Substantia nigra (tissue), 51 donors: ENCODE measurements at places on chromosomes 6 and 20.

DNA sequence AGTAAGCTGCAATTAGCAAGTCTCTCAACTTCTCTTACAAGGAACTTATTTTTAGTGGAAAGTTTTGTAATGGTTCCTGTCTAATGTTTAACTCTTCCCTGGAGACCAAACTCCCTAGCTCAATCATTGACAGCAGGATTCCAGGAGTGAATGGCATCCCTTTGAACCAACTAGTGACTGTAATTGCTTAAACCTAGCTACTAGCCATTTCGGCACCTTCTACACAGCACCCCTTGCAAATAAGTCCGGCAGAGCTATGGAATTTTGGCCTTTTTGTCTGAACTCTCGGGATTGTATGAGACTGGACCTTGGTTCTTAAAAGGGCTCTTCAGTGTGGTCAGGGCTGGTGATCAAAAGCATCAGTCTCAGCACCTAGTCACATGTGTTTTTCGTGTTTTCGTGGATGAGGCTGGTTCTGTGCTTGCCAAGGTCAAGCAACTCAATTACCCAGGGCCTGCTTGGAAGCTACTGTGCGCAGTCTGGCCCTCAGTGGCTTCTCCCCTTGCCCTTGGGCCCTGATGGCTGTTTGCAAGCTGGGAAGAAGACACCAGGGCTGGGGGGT is 135.3 kb upstream of the NEDD9 start:
- no peak for DNase-seq

DNA sequence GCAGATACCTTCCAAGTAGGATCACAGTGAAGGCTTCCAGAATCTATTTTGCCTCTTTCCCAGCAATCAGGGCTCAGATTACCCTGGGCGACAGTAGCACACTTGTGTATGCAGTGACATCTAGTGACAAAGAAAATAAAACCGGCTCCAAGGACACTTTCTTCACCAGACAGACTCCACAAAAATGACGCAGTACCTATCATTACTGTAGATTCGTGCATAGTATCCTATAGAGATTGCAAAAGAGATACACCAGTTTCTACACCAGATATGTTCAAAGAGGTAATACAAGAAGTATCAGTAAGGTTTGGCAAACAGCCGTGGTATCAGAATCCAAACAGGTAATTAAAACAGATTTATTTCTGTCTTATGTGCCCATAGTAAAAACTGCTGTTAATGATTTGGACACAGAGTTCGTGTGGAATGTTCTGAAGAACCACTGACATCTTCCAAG is 600.4 kb upstream of the JAG1 start:
- DNase-seq, result no peak

DNA sequence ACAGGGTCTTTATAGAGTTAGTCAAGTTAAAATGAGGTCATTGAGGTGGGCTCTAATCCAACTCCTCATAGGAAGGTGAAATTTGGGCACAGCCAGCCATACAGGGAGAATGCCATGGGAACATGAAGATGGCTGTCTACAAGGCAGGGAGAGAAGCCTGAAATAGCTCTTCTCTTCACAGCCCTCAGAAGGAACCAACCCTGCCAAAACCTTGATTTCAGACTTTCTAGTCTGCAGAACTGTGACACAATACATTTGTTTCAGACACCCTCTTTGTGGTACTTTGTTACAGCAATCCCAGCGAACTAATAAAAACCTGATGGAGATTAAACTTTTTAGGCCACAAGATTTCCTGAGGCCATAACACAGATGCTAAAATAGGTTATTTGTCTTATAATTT is 43.1 kb upstream of the HECA start:
- DNase-seq, result no peak

- no peak for DNase-seq
These were observed 109.1 kb downstream of the SASH1 start for GRCh38 chr6:148451690-148452089.

GRCh38 chr6:132713352-132714134 is at the start of gene VNN1:
VNN1 (minus strand) TSS chr6:132714055; CDS start chr6:132714035, 20 bp downstream.
- DNase-seq, result no peak
